CD4-positive, alpha-beta T cell (primary cell): ENCODE measurements at places on chromosomes 2 and 18. TPM values are rescaled to one million over a fixed set of nuclear protein-coding genes. Genes with fewer than 3 reads are reported as not detected.
A peak's percentile ranks its signal among the peaks of the same experiment; 100 is the strongest.

DNA sequence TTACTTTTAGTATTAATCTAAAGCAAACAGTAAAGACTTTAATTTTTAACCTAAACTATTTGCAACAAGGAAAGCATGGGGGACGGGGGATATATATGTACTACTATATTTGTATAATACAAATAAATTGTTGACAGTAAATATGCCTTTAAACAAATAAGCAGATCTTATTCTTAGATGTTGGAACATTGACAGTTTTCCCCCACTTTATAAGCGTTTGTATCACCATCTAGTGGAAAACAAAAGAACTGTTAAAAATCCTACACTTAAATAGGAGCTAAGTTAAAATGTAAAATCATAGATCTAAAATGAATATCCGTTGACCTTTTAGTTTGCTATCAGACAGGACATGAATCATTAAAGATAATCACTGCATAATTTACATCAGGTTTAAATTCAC, 50.0 kb downstream of the RBBP8 start:
- no peaks in the 10 kb centered on the region for H3K27me3 ChIP-seq
- no peak overlapping the region for H3K4me3 ChIP-seq
- no peaks in the 10 kb centered on the region for H3K36me3 ChIP-seq
- H3K27ac ChIP-seq, result no peak overlapping the region
- H3K4me1 ChIP-seq, result no peaks in the 10 kb centered on the region

- no peak overlapping the region for H3K4me3 ChIP-seq
- no peaks in the 10 kb centered on the region for H3K4me1 ChIP-seq
- no peak for DNase-seq
- H3K27me3 ChIP-seq, result no peaks in the 10 kb centered on the region
- H3K36me3 ChIP-seq, result no peaks in the 10 kb centered on the region
- no peak overlapping the region for H3K27ac ChIP-seq
Measured at GRCh38 chr18:65415098-65415497, 335.7 kb upstream of the CDH7 start.

DNA sequence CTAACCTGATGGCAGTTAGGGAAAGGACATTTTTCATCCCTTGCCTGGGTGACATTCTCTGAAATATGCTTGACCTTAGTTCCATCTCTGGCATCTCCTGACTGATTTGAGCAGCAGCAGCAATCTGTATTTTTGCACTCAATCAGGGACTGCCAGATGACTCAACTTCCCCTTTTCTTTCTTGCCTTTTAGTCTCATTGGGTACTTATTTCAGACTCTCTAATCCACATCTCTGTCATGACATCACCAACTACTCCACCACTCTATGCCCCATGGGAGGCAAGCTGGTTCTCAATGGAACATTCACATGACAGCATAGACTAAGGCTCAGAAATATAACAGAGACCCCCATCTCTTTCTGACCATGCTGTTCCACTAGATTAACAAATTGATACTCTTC, 254.2 kb downstream of the RIT2 start:
- no peak for DNase-seq
- no peaks in the 10 kb centered on the region for H3K4me1 ChIP-seq
- H3K4me3 ChIP-seq, result no peak overlapping the region
- H3K27me3 ChIP-seq, result no peaks in the 10 kb centered on the region

GRCh38 chr2:184030989-184031388, 567.3 kb upstream of the ZNF804A start:
- H3K4me1 ChIP-seq, result no peaks in the 10 kb centered on the region
- no peak overlapping the region for H3K4me3 ChIP-seq
- no peaks in the 10 kb centered on the region for H3K36me3 ChIP-seq
- no peaks in the 10 kb centered on the region for H3K27me3 ChIP-seq

DNA sequence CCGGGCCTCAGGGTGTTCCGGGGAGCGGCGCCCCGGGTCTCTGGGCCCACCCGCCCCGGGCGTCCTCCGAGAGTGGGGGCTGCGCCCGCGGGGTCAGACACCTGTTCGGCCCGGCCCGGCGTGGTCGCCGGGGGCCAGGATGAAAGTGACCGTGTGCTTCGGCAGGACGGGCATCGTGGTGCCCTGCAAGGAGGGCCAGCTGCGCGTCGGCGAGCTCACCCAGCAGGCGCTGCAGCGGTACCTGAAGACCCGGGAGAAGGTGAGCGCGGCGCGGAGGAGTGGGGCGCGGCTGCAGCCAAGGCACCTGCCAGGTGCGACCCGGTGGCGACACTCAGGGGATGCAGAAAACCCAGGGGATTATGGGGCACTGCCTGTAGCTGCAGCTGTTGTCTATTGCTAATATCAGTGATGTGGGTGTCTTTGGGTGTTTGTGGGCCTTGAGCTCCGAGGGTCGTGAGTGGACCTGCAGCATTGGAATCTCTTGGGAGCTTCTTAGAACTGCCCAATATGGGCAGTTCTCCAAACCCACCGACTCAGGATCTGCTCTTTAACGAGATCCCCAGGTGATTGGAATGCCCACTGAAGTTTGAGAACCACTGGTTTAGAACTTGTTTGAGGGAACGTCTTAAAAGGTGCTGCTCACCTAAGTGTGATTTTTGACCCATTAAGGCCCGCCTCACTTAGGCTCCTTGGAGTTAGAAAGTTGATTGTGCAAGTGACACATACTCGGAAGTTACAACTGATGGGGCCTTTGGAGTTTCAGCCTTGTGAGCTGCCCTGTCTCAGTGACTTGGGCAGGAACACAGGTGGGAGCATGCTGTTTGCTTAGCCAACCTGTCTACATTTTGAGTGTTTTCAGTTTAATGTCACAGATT, 823 bp downstream of the PARD3B start:
- peaks cover 8% of the 10 kb centered on the region for H3K4me1 ChIP-seq
- H3K4me3 ChIP-seq, result peak overlapping the region; percentile 28
- no peak overlapping the region for H3K27ac ChIP-seq
- no peaks in the 10 kb centered on the region for H3K36me3 ChIP-seq
- no peak for DNase-seq

GRCh38 chr2:186255823-186256222, 230.2 kb upstream of the ZC3H15 start:
- no peaks in the 10 kb centered on the region for H3K4me1 ChIP-seq
- H3K4me3 ChIP-seq, result no peak overlapping the region
- H3K27me3 ChIP-seq, result no peaks in the 10 kb centered on the region

DNA sequence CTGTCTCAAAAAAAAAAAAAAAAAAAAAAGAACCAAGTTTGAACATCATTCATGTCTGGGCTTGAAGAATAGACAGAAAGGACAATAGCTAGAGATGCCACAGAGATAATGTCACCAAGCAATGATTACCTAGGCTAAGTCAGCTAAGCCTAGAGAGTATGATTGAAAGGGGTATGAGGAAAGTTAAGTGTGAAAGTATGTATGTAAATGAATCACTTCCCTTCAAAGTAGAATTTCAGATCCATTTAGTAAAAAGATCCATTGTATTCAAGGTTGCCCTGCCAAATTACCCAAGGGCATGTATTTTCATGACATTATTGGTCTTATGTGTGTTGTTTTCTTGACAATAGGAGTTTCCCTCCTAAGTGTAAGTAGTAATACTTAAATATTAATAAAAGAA, 34.1 kb upstream of the SLC39A10 start:
- no peaks in the 10 kb centered on the region for H3K36me3 ChIP-seq
- no peaks in the 10 kb centered on the region for H3K4me1 ChIP-seq
- H3K4me3 ChIP-seq, result no peak overlapping the region
- no peaks in the 10 kb centered on the region for H3K27me3 ChIP-seq

DNA sequence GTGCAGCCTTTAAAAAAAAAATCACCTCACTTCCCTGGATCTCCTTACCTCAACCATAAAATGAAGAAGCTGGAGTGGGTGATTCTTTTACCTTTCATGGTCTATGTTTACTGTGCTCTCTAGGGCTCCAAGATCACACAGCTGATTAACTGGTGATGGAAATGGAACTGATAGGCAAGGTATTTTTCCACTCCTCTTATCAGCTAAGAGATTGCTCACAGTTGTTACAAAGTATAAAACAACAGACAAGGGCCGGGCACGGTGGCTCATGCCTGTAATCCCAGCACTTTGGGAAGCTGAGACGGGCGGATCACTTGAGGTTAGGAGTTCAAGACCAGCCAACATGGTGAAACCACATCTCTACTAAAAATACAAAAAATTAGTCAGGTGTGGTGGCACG, 14.5 kb downstream of the RPS27A start:
- H3K27ac ChIP-seq, result no peak overlapping the region
- no peaks in the 10 kb centered on the region for H3K27me3 ChIP-seq
- DNase-seq, result no peak

- no peaks in the 10 kb centered on the region for H3K27me3 ChIP-seq
- no peak overlapping the region for H3K27ac ChIP-seq
- peaks cover 5% of the 10 kb centered on the region for H3K36me3 ChIP-seq
- H3K4me3 ChIP-seq, result no peak overlapping the region
Measured at GRCh38 chr2:15177103-15177502, 384.0 kb downstream of the NBAS start.

DNA sequence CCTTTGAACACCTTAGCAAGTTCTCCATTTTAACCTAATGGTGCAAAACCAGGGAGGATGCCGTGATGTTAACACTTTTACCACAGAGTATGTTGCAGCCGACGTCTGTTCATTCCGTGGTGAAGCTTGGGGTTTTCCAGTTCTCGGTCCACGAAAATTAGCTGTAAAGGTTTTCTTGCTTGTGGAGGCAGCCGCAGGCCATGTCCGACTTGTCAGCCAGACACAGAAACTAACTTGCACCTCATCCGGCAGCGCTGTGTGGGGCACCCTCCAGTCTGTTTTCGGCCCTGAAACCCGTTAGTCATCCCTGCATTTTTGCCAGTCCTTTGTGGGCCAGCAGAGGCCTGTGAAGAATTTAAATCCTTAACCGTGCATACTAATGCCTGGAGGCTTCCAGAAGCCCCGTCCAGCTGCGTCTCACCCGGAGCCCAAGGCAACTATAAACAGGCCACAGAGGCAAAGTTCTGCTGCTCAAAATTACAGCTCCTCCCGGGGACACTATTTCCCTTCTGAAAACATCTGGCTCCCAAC, 70.6 kb downstream of the SH3YL1 start:
- no peaks in the 10 kb centered on the region for H3K36me3 ChIP-seq
- peaks cover 5% of the 10 kb centered on the region for H3K4me1 ChIP-seq
- H3K27ac ChIP-seq, result no peak overlapping the region
- no peaks in the 10 kb centered on the region for H3K27me3 ChIP-seq
- peak; percentile 77 for DNase-seq

DNA sequence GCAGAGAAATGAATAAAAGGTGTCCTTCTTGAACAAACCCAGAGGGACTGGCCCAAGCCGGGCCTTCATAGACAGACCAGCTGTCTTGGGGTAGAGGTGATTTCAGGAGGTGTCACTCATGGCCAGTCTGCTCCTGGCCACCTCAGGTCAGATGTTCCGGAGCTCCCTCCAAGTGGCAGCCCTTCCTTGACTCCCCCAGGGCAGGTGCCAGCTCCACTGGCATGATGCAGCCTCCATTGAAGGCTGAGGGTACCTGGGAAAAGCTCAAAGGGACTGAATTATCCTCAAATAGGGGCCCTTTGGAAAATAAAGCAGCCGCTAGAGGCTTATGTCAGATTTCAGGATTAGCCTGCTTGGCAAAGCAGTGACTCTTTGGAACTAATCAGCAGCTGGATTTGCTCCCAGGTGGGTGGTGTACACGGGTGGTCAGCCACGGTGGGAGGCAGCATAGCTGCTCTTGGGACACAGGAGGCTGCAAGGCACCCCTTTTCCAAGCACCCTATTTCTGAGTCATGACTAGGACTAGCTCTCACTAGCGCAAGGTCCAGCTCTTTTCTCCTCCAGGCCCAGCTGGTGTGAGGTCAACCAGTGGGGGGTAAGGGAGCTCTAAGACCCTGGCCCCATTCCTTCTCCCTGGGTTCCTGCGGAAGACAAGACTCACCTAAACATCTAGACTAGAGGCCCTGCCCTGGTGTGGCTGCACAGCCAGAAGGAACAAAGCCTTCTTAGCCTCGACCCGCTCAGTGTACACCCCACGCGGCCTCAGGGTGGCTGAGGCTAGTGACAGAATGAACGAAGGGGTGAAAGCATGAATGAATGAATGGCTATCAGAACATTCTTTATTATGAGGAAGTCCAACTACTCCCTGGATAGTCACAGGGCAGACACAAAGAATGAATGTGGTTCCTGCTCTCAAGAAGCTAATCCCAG, 29.3 kb downstream of the HS1BP3 start:
- no peak overlapping the region for H3K27ac ChIP-seq
- peaks cover 45% of the 10 kb centered on the region for H3K36me3 ChIP-seq
- H3K4me3 ChIP-seq, result no peak overlapping the region
- no peak for DNase-seq

- H3K27me3 ChIP-seq, result peaks cover 12% of the 10 kb centered on the region
- no peak for DNase-seq
- H3K4me3 ChIP-seq, result no peak overlapping the region
- H3K4me1 ChIP-seq, result no peaks in the 10 kb centered on the region
Measured at GRCh38 chr2:55918856-55919255, 4.7 kb downstream of the EFEMP1 start.

- H3K27me3 ChIP-seq, result no peaks in the 10 kb centered on the region
- H3K36me3 ChIP-seq, result no peaks in the 10 kb centered on the region
- no peak overlapping the region for H3K27ac ChIP-seq
- DNase-seq, result no peak
Measured at GRCh38 chr2:230939066-230939591, 14.1 kb upstream of the GPR55 start.

GRCh38 chr2:2464643-2465042, 133.6 kb upstream of the MYT1L start:
- H3K27ac ChIP-seq, result no peak overlapping the region
- no peak for DNase-seq
- H3K36me3 ChIP-seq, result no peaks in the 10 kb centered on the region

GRCh38 chr18:8657873-8658470, 47.4 kb upstream of the MTCL1 start:
- DNase-seq, result no peak
- H3K27ac ChIP-seq, result no peak overlapping the region
- H3K36me3 ChIP-seq, result no peaks in the 10 kb centered on the region
- H3K27me3 ChIP-seq, result no peaks in the 10 kb centered on the region
- H3K4me1 ChIP-seq, result peaks cover 3% of the 10 kb centered on the region
- no peak overlapping the region for H3K4me3 ChIP-seq

- no peak for DNase-seq
- H3K4me1 ChIP-seq, result no peaks in the 10 kb centered on the region
- no peak overlapping the region for H3K27ac ChIP-seq
- H3K36me3 ChIP-seq, result no peaks in the 10 kb centered on the region
Measured at GRCh38 chr2:107663632-107664031, 163.1 kb upstream of the RGPD4 start.

The CNDP1 gene
- total RNA-seq, result 0.25 TPM

The CRYGC gene
- total RNA-seq, result not detected

The NOTO gene
- not detected for total RNA-seq

The XIRP2 gene
- total RNA-seq, result not detected

The ASXL3 gene
- not detected for total RNA-seq
